Stimulated activated CD8-positive, alpha-beta memory T cell treated with anti-CD3 and anti-CD28 coated beads, Interleukin-12 subunit alpha, Interleukin-12 subunit beta, amount 100 ng/mL, for 4 hours (primary cell): ENCODE measurements at places on chromosomes 13 and 19.

DNA sequence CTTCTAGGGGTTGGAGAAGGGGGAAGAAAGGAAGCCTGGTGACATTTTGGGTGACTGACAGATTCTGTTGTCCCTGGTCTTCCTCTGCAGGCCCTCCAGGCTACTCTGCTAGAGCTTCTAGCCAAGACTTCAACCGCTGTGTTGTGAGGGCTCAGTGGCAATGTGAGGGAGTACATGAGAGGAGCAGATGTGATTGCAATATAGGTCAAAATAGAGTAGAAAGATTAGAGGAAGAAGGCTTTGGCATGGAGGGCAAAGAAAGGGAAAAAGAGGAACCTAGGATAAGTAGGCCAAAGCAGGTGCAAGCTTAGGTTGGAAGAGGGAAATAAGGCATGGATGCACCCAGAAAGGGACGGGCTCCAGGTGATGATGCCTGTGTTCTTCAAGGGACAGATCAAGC is 216.9 kb downstream of the RGCC start:
- no peak for DNase-seq

DNA sequence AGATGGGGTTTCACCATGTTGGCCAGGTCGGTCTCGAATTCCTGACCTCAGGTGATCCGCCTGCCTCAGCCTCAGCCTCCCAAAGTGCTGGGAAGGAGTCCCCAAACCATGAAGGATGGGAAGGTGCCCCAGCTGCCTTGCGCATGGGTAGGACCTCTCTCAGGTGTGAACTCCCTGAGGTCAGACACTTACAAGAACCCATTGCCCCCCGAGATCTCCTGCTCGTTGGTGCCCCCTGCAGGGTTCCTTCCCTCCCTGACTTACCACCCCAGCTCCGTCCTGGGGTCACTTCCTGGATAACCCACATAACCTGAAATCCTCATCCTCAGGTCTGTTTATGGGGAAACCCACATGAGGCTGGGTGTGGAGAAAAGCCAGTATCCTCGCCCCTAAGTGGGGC is 41.7 kb downstream of the UNC13A start:
- DNase-seq = no peak

DNA sequence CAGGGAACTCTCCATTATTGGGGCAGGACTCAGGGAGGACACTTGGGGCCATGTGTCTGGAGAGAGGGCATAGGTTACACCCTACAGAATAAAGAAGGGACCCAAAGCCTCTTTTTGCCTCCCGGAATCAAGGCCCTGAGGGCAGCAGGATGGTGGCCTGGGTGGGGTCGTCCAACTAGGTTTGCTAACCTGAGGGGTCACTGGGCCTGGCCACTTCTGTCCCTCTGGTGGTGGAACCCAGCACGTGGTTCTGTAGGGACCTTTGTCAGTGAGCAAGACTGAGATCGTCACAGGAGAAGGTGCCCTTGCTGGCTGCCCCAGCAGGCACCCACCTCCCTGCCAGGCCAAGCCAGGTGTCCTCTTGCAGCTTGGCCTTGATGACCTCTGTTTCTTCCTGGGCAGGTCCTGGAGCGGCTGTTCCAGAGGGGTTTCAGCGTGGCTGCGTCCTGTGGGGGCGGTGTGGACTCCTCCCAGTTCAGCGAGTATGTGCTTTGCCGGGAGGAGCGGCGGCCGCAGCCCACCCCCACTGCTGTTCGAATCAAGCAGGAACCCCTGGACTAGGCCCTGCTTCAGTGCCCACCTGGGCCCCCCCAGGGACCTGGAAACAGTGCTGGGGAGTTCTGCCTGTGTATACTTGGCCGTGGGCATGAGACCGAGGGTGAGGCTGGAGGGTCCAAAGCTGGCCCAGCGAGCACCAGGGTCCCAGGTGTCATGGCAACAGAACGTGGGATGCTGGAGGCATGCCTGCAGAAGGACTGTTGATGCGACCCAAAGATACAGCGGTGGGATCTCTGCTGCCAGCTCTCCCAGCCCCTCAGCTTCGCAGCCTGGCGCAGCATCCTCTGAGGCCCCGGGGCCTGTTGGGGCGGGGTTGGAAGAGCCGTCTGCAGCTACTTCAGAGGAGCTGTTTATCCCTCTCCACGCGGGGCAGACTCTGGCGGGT is 16.0 kb downstream of the KCTD15 start:
- no peak for DNase-seq

DNA sequence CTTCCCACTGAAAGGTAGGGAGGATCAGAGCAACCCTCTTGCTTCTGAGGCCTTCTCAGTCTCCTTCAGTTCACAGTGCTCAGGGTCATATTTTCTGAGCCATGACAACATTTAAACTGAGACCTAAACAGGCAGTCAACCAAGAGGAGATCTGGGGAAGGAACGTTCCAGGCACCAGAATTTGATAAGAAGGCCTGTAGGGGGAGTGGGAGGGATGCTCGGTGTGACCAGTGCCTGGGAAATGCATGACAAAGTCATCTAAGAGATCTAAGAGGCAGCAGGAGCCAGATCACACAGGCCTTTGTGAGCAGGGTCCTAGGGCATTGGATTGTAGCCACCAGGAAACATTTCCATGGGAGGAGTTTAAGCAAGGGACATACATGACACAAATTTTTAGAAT is 71.6 kb downstream of the SHISA2 start:
- no peak for DNase-seq

GRCh38 chr19:49682274-49682673 is 5.2 kb downstream of the PRMT1 start:
- no peak for DNase-seq

DNA sequence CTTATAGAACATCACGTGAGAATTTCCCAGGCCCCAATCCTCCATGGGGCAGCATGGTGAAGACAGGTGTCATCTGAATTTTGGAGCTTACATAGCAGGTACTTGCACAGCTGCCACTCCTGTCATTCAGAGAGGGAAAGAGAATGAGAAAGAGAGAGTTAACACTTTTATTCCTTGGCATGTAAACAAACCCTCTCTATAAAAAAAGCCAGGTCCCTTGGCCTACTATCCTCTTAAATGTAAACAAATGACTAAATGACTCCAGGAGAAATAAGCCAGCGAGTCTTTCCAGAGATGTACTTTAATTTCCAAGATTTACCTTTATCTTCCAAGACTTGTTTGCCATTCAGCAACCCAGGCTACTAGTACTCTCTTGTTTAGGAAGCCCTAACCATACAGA is 195.3 kb upstream of the HTR2A start:
- no peak for DNase-seq

GRCh38 chr19:55346725-55347441 is 7.2 kb downstream of the KMT5C start:
- no peak for DNase-seq

DNA sequence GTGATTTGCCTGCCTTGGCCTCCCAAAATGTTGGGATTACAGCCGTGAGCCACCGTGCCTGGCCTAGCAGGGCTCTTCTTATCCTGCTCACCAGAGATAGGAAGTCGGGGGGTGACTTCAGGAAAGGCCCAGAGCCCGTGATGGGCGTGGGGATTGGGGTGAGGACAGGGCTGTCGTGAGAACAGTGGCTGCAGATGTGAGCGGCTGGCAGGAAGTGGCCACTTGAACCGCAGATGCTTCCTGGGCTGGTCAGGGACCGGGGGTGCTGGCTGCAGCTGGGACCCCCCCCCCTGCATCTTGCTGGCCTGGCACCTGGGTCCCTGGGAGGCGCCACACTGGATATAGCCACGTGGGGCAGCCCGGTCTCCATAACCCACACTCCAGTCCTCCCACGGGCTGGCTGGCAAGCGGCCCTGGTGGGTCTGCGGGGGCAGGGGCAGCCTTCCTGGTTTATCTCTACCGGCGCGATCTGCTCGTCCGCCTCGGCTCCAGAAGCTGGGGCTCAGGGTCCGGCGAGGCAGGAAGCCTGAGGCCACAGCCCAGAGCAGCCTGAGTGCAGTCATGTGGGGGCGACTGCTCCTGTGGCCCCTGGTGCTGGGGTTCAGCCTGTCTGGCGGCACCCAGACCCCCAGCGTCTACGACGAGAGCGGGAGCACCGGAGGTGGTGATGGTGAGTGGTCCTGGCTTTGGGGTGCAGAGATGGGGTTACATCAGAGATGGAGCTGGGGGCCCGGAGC is at the start of gene F2RL3:
TSS of gene F2RL3 (plus strand) at position 371 of the 737 bp plus-strand sequence. CDS start at position 562, 191 bp downstream.
- no peak for DNase-seq

DNA sequence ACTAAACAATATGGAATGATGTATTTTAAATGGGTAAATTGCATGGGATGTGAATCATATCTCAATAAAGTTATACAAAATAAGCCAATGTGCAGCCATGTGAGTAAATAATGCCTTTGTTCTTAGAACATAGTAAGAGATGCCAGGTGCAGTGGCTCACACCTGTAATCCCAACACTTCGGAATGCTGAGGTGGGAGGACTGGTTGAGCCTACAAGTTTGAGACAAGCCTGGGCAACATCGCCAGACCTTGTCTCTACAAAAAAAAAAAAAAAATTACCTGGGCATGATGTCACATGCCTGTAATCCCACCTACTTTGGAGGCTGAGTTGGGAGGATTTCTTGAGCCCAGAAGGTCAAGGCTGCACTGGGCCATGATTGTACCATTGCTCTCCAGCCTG is 230.7 kb downstream of the RFC3 start:
- DNase-seq = no peak

GRCh38 chr19:7419153-7419552 is 69.7 kb downstream of the PEX11G start:
- DNase-seq = no peak

GRCh38 chr13:33260168-33261098 is 25.1 kb downstream of the STARD13 start:
- DNase-seq = no peak

GRCh38 chr13:113979791-113980471 is 6.1 kb upstream of the C13orf46 start:
- no peak for DNase-seq

DNA sequence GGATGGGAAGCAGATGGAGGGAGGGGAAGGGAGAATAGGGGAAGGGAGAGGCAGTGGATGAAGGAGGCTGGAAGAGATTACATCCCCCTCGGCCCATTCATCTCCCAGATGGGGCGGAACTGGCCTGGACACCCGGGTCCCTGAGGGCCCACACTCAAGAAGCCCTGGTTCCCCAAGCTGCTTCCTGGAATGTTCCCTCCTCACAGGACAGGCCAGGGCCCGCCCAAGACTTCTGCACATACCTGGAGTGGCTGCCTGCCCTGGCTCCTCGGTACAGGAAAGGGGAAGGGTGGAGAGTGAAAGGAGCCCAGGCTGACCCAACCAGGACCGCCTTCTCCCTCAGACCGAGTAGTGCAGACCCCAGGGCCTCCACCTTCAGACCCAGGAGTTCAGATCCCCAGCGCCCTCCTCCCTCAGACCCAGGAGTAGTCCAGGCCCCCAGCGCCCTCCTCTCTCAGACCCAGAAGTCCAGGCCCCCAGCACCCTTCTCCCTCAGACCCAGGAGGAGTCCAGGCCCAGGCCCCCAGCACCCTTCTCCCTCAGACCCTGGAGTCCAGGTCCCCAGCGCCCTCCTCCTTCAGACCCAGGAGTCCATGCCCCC is 489 bp downstream of the NTF4 start:
- no peak for DNase-seq

GRCh38 chr13:100625447-100625846 is 36.9 kb upstream of the GGACT start:
- no peak for DNase-seq
